ENCODE measurements at places on chromosomes 2 and 18. TPM values are rescaled to one million over a fixed set of nuclear protein-coding genes. Genes with fewer than 3 reads are reported as not detected.
A peak's percentile ranks its signal among the peaks of the same experiment; 100 is the strongest.

IKZF2 gene
- polyA plus RNA-seq = under 0.01 TPM

VWC2L gene
- polyA plus RNA-seq = not detected

DNA sequence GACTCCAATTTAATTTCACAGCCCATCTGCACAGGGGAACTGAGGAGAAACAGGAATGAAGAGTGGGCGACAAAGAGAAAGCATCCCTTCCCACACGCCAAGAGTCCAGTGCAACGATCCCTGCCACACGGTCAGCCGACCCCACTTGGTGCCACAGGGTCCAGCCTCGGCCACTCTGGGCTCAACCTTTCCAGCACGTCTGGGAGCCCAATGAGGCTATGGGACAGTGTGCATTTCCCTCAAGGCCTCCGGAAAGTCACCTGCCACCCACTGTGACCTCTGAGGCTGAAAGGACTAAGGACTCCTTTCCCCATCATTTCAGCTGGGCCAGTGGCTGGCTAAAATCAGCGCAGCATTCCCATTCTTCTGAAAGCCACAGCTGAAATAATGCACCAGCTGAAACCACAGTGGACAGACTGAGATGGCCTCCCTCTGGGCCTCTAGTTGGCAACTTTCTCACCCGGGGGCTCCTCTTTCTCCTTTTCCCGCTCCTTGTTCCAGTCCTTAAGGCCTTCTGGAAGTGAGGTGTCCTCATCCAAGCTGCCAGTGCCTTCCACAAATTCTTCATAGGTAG is 21.2 kb downstream of the TUBB6 start:
- DNase-seq = no peak

- DNase-seq = no peak
Measured at GRCh38 chr18:45168866-45169600, 446.2 kb upstream of the SLC14A2 start.

DNA sequence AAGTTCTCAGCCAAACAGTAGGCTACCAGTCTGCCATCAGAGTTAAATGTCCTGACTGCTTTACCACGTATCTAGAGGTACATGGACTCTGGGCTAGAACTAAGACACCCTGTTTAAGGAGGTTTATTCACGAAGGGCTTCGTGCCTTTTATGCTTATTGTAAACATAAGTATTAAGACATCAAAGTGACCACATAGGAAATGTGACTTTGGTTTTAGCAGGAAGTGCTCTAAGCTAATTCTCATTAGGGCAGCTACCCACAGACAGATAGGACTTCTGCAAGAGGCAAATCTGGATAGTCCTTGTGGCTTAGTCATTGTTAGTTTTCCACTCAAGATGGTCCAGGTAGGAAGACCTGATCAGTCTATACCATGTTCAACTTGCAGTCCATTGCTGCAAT is 233.3 kb upstream of the MGAT5 start:
- no peak for DNase-seq

- peak; percentile 18 for DNase-seq
Measured at GRCh38 chr2:206260188-206261012, 14.1 kb upstream of the ZDBF2 start.

Measured in small intestine (tissue), 16 donors.